BJ (cell line): ENCODE measurements at places on chromosomes 13 and 19. TPM values are rescaled to one million over a fixed set of nuclear protein-coding genes. Genes with fewer than 3 reads are reported as not detected.

Gene GRIK5
- 0.06 and 0.10 TPM in 2 replicates for polyA plus RNA-seq

Gene GNA15
- polyA plus RNA-seq = 0.06 TPM in 1 of 2 replicates, not detected in the other

Gene PCDH17
- 0.01 TPM in 1 of 2 replicates, not detected in the other for polyA plus RNA-seq

Gene FXYD1
- polyA plus RNA-seq = 3.8 and 4.0 TPM in 2 replicates

Gene SIGLEC8
- polyA plus RNA-seq = not detected in 2 replicates

Gene SPRED3
- 4.2 and 5.9 TPM in 2 replicates for polyA plus RNA-seq

Gene SYNGR4
- polyA plus RNA-seq = not detected in 2 replicates

Gene A1BG
- polyA plus RNA-seq = 13.7 and 15.5 TPM in 2 replicates

Gene PCDH20
- polyA plus RNA-seq = not detected in 2 replicates

Gene OR10H1
- polyA plus RNA-seq = not detected in 2 replicates

Gene POLR2I
- polyA plus RNA-seq = 67.1 and 94.0 TPM in 2 replicates

Gene SPRY2
- polyA plus RNA-seq = 21.0 and 21.6 TPM in 2 replicates

Gene CCDC70
- not detected in 2 replicates for polyA plus RNA-seq

Gene OR4F17
- not detected in 2 replicates for polyA plus RNA-seq

Gene IL17D
- polyA plus RNA-seq = 0.47 and 0.48 TPM in 2 replicates

Gene WDR87
- not detected in 2 replicates for polyA plus RNA-seq

Gene GDF15
- polyA plus RNA-seq = 19.0 and 30.8 TPM in 2 replicates

Gene TNNI3
- 0.12 TPM in 1 of 2 replicates, not detected in the other for polyA plus RNA-seq

Gene SIGLEC5
- polyA plus RNA-seq = not detected in 2 replicates

Gene COL4A1
- 345 and 375 TPM in 2 replicates for polyA plus RNA-seq

Gene CGB5
- not detected in 2 replicates for polyA plus RNA-seq
